ENCODE measurements at places on chromosomes 11 and 22. TPM values are rescaled to one million over a fixed set of nuclear protein-coding genes. Genes with fewer than 3 reads are reported as not detected.

DNA sequence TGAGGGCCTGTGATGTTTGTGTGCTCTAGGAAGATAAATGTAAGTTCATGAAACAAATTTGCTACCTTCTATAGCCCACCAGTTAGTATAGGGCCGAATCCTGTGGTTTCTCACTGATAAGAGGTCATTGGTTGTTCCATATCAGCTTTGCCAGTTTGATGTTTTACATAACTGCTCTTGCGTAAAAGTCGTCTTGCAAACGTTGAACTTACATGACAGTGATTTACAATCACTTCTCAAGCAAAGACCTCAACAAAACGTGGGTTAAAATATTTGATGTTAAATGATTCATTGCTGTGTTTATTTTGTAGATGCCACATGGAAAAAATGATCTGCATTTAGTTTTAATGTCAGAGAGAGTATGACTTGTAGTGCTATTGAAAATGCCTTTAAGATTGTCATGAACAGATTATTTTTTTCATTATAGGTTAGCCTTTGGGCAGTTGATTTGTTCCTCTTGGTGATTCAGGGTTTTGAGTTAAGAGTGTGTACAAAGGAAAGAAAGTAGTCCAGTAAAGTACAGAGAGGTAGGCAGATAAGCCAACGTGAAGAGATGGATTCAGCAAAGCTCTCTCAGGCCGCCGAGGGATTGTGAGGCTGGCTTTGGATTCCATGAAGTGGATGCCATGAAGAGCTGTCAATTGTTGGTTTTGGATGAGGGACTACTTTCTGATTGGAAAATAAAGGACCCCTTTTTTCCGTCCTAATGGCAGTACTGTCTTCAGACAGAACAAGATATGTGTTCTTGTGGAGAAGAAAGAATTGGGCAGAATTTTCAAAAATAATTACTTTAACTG, 2.6 kb downstream of the EWSR1 start:
- DNase-seq: no peak

C22orf15 gene
- total RNA-seq: 0.16 TPM

PGR gene
- not detected for total RNA-seq

DNA sequence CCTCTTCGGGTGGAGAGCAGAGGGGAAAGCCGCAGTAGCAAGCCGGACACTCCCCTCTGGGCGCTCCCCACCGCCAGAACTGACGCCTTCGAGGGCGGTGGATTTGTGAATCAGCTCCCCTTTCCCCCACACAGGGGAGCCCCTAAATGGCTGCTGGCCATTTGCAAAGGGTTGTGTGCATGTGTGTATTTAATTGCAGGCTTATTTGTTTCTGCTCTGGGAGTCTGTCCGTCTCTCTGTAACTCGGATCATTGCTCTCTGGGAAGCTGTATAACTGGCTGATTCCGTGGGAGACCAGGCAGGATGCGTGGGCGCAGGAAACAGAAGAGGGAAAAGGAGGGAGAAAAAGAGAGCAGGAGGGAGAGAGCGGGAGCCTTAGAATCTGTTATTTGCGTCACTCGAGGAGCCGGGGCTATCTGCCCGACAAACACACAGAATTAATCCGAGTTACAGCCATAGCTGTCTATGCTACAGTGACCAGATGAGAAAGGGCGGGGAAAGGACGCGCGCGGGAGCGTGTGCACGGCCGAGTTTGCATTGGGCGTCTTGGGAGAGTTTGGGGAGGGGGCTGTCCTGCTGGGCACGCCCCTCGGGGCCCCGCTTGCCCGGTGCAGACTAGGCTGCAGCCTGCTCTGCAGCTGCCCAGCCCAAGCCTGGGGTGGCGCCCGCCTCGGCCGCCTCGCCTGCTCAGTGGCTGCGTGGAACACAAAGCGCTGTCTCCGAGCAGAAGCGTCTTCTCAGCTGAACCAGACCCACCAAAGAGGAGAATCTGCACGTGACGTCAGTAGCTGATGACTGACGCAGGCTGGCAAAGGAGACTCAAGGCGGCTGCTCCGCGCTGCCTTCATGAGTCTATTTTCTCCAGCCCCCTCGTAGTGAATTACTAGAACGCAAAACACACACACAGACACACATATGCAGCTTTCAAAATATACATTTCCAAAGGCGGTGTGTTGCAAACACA, 105.3 kb upstream of the HSD17B12 start:
- DNase-seq: no peak

BIK gene
- total RNA-seq: 1.7 TPM

APOA4 gene
- total RNA-seq: not detected

AP1B1 gene
- 83.7 TPM for total RNA-seq

DNA sequence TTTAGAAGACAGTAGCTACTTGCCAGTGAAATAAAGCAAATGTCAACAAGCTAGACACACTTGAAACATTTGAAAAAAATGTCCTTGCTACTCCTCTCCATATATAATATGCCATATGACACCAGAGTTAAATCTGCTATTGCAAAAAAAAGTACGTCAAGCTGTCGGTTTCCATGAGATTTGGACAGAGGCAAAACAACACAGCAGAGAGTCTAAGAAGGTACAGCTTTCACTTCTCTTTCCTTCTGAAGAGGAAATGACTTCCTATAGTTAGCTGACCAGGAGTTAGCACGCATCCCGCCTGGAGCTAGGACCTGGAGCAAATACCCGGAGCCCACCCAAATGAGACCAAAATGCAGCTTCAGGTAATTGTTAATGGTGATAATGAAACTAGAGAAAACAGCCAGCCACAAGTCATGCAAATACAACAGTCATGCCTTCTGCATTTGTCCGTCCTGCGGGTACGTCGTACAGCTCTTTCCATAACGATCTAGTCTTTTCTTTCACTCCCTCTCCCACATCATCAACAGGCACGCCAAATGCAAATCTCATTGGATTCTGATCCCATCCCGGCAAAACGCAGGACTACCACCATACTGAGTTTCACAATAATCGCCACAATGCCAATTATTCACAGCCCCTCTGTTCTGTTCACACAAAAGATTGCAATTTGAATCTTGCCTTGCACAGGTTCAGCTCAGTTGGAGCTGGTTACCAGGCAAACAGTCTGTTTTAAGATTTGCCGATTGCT, 395.0 kb upstream of the CCDC90B start:
- no peak for DNase-seq

DNA sequence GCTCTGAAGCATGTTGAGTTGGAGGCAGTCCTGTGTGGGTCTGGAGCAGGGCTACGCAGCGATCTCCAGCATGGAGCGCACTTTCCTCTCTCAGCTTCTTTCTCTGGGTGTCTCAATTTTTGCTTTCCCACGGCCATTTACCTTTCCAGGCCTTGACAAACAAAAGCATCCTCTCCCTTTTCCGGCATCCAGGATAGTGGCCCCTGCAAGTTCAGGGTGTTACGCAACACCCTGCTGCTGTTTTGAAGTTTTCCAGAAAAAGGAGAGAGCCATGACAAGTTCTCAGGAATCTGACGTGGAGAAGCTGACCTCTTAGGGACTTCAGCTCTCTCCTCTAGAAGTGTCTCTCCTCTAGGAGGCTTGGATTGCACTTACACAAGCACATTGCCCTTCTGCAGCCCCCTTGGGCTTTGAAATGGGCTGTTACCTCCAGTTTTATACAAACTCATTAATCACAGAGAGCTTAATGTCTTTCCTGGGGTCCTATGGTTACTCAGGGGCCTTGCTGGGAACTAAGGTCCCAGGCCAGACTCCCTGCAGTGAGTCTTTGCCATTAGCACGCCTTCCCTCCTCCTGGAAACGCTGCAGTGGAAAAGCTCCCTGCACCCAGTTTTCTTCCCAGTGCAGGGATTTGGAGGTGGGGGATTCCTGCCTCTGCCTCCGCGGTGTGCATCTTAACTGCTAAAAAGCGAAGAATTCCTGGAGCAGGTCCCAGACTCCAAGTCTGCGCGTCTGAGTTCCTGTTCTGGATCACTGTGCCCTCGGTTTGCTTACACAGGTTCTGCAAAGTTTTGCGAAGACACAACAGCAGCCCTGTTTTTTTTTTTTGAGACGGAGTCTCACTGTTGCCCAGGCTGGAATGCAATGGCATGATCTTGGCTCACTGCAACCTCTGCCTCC, 80.4 kb downstream of the BARX2 start:
- no peak for DNase-seq

MUC5AC gene
- total RNA-seq: not detected

KCNJ5 gene
- not detected for total RNA-seq

PGA5 gene
- total RNA-seq: not detected

DNA sequence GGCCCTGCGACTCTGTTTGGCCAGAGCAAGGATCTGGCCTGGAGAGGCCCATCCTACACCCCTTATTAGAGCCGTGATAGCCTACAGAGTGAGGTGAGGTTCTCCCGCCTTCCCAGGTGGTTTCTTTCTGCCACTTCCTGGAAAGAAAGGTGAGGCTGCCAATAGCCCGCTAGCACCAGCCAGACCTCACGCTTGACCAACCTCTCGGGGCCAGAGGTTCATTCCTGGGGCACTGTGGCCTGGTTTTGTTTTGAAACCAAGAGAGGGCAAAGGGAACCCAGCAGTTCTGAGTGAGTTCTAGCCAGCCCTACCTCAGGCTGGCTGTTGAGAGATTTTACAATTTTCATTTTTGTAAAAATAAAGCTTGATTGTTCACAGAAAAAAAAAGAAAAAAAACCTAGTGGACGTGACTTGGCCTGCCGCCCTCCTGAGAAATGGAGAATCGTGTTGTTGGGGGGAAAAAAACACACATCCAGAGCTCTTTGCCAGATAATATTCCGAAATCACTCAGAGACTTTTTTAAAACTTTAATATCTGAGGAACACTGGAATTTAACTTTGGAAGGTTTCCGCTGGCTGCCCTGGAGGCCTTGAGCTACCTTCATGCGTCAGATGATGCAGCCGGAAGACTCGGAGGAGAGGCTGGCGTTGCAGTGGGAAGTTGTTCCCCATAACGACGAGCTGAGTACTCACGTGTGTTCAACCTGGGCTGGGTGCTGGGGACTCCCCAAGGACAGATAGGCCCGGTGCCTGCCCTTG, 84.5 kb downstream of the BCR start:
- no peak for DNase-seq

- DNase-seq: no peak
Observed at GRCh38 chr11:44288133-44288526, 21.8 kb downstream of the ALX4 start.

DNA sequence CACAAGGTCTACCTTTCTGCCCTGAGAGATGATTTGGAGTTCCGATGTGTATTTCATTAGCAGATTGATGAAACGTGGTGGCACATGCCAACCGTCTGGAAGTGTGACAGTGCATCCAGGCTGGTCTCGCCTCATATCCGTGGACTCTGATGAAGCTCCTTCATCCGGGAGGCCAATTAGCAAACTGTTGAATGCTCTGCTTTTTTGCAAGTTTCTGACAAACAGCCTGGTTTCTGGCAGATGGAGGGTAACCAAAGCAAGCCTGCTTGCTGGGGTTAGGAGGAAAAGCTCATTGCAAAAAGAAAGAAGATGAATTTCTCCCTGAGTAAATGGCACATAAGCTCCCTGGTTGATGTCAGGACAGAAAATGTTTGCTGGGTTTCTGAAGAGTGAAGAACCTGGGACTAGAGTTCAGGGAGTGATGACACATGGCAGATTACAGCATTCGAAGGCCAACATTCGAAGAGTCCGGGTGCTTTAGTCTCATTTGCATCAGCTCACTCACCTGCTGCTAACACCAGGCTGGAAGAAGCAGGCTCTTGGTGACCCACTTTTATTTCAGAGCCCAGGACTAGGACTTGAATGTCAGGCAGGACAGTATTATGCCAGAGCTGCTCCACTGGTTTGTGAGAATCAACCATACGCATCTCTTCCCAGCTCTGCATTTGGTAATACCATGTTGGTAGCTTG, 135.9 kb upstream of the TTC12 start:
- no peak for DNase-seq

PHETA2 gene
- 5.0 TPM for total RNA-seq

DNA sequence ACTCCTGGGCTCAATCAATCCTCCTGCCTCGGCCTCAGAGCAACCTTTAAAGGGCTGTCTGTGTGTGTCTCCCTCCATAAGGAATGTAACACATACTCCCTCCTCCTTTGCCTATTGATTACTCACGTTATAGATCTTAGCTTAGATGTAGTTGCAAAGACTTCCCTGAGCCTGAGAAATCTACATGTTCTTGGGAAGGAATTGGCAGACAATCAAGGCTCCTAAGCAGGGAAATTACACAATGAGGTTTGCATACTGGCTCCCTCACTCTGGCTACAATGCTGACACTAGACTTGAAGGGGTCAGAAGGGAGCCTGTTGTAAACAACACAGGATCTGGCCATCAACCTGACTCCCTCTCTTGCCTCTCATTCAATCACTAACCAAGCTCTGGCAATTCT, 5.2 kb upstream of the OLFML1 start:
- DNase-seq: no peak

DNA sequence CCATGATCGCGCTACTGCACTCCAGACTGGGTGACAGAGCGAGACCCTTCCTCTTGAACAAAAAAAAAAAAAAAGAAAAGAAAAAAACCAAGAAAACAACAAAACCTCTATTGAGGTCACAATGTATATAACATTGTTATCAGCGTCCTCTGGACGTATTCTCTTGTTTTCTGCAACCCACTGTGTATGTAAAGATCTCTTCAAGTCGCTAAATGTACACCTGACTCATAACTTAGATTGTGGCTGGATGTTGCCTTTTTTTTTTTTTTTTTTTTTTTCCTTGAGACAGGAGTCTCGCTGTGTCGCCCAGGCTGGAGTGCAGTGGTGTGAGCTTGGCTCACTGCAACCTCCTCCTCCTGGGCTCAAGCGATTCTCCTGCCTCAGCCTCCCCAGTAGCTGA, 1.4 kb upstream of the YPEL1 start:
- DNase-seq: no peak

MS4A7 gene
- not detected for total RNA-seq

KRTAP5-1 gene
- total RNA-seq: not detected

DNA sequence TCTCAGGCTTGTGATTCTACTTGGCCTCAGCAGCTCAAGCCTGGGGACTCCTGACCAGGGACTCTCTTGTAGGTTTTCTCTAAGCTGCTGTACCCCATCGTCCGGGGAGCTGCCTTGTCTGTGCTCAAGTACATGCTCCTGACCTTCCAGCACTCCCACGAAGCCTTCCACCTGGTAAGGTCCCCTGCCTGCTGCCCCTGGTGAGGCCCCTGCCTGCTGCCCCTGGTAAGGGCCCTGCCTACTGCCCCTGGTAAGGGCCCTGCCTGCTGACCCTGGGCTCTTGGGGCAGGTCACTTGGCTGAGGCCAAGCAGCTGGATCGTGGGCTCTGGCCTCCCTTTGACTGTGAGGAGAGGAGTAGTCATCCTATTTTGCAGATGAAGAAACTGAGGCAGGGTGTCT, 11.3 kb downstream of the USP35 start:
- DNase-seq: no peak

DNA sequence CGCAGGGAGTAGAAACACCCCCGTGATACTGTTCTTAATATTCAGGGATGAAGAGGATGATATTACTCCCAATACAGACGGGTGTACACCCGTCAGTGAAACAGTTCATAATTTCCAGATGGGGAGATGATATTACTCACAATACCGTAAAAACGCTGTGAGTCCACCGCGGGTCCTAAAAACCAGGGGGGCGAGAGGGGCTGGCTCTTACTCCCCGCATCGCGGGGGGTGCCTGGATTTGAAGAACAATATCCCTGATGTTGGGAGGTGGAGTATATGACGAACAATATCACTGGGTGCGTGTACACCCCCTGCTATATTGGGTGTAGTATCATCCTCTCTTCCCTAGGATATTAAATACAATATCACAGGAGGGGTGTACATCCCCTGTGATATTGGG, 20.5 kb upstream of the APOL5 start:
- peak; percentile 88 for DNase-seq

All from activated CD4-positive, alpha-beta T cell treated with anti-CD3 and anti-CD28 coated beads, Interleukin-2, amount 10 ng/mL, durations not matched to agents 24 days and 14 days (primary cell).